Neural progenitor cell (in vitro differentiated cells): ENCODE measurements at places on chromosomes 2 and 18.

DNA sequence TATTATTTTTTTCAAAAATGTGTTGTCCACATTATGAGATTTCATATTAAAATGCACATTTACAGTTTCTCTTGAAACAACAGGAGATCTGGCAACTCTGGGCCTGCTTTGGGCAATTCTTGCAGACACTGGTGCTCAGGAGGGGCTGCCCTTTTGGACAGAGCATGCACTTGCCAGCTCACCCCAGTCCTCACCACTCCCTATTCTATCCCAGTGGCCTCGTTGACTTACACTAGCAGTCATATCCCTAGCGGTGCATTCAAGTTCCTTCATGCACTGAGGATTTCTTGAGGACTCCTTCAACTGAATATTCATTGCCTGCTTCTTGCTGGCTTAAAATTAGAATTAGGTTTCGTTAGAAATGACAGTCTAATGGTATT is 87.9 kb upstream of the FHL2 start:
- no peak for DNase-seq

GRCh38 chr2:9778012-9778411 is 65.3 kb upstream of the TAF1B start:
- no peak for DNase-seq

- DNase-seq = no peak
These were observed 161.7 kb downstream of the TWIST2 start for GRCh38 chr2:239009589-239009961.

- DNase-seq = no peak
These were observed 226.2 kb downstream of the ASXL3 start for GRCh38 chr18:33804258-33804657.

DNA sequence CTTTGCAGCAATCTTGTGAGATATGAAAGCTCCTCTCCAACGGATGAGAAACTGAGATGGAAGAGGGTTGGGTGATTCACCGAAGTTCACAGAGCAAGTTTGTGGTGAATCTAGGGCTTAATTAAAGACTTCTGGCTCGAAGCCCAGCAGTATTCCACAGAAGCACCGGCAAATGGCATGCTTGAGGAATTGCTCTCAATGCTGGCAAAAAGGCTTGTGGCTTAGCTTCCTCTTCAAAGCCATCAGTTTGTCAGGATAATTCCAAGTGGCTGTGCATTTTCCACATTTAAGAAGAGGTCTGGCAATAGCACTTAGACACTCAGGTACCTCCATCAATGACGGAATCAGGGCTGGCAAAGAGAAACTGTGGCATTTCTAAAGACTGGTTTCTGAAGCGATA is 98.7 kb upstream of the SLC66A3 start:
- no peak for DNase-seq

DNA sequence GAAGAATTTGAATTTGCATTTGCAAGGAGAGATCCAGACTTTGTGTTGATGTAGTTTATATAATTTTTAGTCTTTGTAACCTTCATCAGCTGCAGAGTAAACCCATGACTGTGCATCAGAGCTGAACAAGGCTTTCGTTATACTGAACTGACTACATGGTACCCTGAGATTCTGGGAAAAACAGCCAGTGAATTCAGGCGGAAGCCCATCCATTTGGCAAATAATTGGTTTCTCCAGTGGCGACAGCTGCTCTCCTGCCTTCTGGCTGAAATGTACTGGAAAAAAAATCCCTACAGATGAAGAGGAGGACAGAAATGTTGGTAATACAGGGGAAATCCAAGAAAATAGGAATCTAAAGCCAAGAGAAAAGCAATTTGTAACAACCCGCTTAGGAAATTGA is 657.5 kb upstream of the CDH7 start:
- DNase-seq = peak; percentile 4

DNA sequence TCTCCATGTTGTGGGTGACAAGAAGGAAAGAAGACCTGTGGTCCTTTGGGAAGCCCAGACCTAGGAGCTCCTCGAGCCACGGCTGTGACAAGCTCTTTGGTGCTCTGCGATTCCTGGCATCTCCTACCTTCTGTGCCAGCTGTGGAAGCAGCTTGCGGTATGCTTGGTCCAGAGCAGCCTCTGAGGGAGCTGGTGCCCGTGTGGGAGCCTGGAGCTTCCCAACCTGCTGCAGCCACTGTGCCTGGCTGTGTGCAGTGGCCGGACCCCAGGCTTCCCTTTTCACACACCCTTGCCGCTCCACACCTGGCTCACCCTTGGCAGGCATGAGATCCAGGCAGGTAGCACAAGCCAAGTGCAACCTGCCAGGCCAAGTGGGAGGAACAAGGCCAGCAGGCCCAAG is 1328.6 kb upstream of the SLC39A10 start:
- DNase-seq = no peak

DNA sequence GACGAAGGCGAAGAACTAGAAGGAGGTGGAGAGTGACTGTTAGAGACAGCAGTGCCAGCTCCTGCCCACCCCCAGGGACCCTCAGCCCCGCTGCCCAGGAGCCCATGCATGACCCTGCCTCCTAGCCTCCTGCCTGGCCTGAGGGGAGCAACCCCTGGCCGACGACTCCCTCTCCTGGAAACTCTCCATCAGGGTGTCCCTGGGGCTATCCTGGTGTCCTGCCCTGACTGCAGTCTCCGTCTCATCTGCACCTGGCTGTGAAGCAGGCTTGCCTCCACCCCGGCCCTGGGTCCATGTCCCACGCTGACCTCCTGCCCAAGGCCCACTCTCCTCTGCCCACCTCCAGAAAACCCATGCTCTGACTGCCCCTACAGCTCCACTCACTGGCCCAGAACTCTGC is 120.2 kb downstream of the RPIA start:
- DNase-seq = no peak

DNA sequence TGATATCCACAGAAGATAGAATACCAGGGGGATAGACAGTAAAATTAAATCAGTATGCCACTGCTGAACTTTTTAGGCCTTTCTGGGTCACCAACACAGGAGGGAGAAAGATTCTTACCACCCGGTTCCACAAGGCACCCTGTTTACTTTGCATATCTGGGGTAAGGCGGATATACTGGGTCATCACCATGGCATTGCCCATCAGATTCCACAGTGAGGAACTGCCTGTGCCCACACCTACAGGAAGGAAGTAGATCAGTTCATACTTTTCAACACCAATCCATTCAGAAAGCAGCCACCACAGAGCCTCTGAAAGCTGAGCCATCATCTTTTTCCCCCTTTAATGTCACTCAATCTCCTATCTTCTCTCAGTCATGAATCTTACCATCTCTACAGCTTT is 2.0 kb downstream of the LMAN2L start:
- no peak for DNase-seq

- DNase-seq = no peak
These were observed 37.3 kb downstream of the USP34 start for GRCh38 chr2:61433606-61434005.

DNA sequence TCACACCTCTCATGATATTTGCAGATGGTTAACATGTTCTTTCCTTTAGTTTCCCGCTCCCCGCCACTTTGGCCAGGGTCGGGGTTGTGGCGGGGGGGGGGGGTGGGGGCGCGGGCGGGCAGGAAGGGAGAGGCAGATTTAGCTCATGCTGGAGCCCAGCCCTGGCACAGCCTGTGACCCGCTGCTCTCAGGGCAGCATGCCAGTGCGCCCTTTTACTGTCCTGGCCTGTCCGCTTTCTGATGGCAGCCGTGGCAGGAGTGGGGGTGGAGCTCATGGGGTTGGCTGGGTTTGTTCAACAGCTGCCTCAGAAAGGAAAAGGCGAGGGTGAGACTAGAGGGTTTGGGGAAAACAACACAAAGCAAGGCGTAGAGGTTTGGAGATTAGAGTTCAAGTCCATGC is 56.1 kb downstream of the TNP1 start:
- DNase-seq = no peak

- DNase-seq = no peak
These were observed 154.7 kb upstream of the RMP24 start for GRCh38 chr18:35817604-35818352.

DNA sequence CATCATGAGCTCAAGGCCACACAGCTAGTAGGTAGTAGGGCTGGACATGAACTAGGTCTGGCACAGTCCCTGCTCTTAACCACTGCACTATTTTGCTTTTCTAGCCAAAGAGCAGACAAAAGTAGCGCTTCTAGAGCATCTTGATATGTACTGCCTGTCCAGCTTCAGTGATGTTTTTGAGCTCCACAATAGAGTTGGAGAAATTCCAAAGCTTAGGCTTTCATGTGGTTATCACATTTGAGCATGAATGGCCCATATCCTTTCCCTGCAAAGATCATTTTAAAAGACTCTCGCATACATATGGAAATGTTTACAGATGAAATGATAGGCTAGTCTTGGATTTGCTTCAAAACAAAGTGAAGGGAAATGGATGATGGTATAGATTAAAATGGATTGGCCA is 128.7 kb downstream of the MAP3K20 start:
- DNase-seq = no peak

DNA sequence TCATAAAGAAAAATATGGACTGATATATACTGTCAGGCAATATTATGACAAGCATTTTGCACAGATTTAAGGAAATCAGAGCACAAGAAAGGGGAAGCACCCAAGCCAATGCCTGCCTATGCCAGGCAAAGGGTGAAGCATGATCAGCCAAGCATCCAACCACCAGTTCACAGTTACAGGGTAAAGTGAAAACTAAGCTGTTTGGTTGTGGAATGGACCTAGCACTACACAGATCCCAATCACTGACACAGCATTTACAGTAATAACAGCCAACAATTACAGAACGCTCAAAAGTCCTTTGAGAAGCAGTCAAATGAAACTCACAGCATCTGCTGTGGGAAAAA is 90.3 kb downstream of the SP3 start:
- no peak for DNase-seq

DNA sequence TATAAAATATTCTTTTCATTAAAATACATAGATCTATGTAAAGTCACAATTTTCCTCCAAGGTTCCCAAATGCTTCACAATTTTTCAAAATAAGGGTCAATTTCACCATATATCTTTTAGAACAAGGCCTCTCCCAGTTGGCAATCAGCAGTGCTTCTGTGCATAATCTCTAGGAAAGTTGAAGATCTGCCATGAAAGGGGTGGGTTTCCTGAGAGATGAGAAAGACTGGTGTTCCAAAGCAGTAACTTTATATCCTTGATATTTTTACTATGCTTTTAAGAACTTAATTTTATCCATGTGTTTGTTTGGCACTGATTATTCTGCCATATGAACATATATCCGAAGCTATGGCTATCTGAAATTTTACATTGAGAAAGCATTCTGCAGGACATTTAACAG is 199.4 kb upstream of the CYP26B1 start:
- DNase-seq = no peak

DNA sequence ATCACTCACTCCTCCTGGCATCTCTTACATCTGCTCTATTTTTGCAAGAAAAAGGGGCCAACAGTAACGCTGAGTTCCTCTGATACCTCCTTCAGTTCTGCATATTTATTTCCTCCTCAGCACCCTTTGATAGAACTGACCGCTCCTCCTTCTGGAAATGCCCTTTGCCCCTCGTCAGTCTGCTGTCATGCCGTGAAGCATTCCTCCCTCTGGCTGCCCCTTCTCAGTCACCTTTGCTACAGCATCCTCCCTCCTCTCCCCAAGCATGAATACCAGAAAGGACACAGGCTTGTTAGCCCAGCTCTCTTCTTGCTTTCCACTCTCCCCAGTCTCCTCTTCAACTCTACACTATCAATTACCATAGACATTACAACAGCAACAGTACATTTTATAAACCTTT is 135.4 kb downstream of the NBAS start:
- peak; percentile 39 for DNase-seq

- DNase-seq = no peak
These were observed 757.5 kb upstream of the DDX18 start for GRCh38 chr2:117057016-117057415.

DNA sequence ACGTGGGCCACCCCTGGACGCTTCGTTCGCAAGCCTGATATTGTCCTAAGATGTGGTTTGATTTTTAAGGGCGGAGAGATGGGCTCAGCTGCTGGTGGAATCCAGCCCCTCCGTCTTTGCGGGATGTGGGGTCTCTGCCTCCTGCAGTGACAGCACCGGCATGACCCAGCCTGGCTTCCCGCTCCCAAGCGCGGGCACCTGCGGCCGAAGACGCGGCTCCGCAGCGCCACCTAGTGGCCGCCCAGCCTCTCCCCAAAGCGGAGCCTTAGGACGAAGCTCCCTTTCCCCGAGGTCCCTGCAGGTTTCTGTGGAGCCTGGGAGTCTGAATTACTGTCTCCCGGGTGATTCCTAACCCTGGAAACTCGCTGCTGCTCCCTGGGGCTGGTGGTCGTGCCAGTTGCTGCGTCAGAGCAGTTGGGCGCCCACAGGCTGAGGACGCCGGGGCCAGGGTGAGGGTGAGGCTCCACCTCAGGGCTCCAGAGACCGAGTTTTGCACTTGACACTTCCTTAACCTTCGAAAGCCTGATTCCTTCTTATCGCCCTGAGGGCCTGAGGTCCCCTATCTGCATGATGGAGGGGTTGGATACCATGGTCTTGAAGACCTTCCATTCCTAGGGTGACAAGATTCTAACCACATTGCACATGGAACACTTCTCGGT is 137.5 kb downstream of the TPO start:
- peak; percentile 85 for DNase-seq

GRCh38 chr18:4734903-4735302 is 279.8 kb upstream of the DLGAP1 start:
- DNase-seq = no peak

DNA sequence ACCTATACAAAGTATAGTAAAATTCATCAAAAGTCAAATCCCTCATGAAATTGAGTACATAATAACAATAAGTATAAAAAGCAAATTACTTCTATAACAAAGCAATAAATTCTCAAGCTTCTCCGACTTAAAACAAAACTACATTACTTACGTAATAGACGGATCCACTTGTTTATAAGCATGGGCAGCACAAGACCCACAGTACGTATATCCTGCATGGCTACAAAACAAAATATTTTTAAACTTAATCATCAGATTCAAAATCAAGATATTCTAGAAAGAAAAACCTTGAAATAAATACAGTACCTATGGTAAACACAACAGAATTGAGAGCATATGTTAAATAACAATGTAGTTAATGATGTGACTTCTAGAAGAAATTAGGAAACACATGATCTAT is 78.9 kb downstream of the MEMO1 start:
- no peak for DNase-seq

GRCh38 chr2:74436848-74437695 is 4.7 kb downstream of the RTKN start:
- DNase-seq = no peak

- no peak for DNase-seq
These were observed 28.1 kb downstream of the RHOB start for GRCh38 chr2:20474757-20475566.

DNA sequence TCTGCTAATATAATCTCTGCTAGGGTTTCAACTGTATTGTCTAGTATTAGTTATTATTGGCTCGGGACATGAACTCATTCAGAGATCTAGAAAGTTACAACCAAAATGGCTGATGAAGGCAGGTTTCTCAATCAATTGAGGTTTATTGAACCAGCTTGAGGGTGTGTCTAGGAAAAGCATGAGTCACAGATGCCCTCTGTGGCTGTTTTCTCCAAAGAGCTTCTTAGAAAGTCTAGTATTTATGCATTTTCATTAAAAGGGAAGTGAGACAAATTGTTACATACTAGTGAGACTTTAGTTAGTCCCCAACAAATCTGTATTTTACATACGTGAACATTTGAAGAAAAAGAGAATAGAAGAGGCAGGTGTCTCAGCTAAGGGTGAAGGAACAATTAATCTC is 23.0 kb upstream of the RTTN start:
- DNase-seq = no peak

GRCh38 chr2:149954981-149955600 is 367.5 kb upstream of the MMADHC start:
- DNase-seq = no peak

GRCh38 chr18:68848242-68848641 is 50.4 kb downstream of the CCDC102B start:
- DNase-seq = no peak

- DNase-seq = peak; percentile 35
These were observed 2.1 kb upstream of the CHCHD5 start for GRCh38 chr2:112582314-112582746.
